ENCODE measurements at places on chromosomes 3 and 15. TPM values are rescaled to one million over a fixed set of nuclear protein-coding genes. Genes with fewer than 3 reads are reported as not detected.

Gene ATP13A5
- total RNA-seq, result not detected

Gene TGM4
- not detected for total RNA-seq

Gene AP3B2
- not detected for total RNA-seq

Gene PATL2
- under 0.01 TPM for total RNA-seq

Gene ABCF3
- total RNA-seq, result 41.6 TPM

Gene CPA3
- 13.0 TPM for total RNA-seq

Gene RTP1
- total RNA-seq, result not detected

Gene CRYBG3
- total RNA-seq, result 21.0 TPM

Gene NECTIN3
- total RNA-seq, result 66.3 TPM

Gene CTXN2
- total RNA-seq, result not detected

Gene RYR3
- total RNA-seq, result not detected

Measured in epithelial cell of umbilical artery (primary cell).